ENCODE measurements at places on chromosomes 11 and 22.

DNA sequence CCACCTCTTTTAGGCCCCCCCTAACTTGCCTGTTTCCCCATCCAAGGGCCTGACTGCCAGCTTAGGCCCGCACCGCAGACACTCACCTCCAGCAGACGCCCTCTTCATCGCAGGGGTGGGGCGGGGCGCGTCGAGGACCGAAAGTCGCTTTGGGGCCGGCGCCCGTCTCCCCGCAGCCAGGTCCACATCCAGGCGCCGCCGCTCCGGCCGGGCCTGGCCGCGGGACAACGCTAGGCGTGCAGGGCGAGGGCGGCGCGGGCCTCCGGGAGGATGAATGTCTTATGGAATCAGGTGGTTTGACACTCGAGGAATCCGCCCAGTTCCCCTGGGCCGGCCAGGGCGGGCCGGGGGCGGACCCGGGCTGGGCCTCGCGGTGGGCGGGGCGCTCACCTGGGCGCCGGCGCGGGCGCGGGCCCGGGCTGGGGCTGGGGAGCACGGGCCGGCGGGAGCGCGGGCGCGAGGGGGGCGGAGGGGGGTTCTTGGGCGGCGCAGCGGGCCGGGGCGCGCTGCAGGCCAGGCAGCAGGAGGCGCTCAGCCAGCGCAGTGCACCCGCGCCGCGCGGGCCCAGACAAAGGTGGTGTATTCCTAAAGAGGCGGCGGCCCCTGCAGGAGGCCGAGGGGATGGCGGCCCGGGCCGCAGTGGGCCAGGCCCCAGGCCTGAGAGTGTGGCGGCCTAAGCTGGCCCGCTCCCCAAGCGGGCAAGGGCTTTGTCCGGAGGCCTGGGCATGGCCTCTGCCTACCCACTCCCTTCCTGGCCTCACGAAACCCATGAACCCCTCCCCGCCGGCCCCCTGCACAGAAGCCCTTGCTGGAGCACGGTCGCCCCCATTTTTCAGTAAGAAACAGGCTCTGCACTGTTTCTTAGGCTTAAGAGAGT, 177.6 kb downstream of the IGLL1 start:
- DNase-seq: peak; percentile 82

- DNase-seq: no peak
Measured at GRCh38 chr11:35414311-35414710, 5.0 kb downstream of the SLC1A2 start.

DNA sequence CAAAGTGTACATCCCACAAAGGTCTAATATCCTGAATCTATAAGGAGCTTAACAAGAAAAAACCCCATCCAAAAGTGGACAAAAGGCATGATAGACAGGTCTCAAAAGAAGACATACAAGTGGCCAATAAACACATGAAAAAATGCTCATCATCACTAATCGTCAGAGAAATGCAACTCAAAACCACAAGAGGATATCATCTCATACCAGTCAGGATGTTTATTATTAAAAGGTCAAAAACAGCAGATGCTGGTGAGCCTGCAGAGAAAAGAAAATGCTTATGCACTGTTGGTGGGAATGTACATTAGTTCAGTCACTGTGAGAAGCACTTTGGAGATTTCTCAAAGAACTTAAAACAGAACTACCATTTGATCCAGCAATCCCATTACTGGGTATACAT, 12.7 kb downstream of the LGALS12 start:
- no peak for DNase-seq

- no peak for DNase-seq
Measured at GRCh38 chr11:1776331-1776851, 12.7 kb upstream of the CTSD start.

- no peak for DNase-seq
Measured at GRCh38 chr11:94424662-94425061, 23.4 kb upstream of the GPR83 start.

GRCh38 chr11:134362192-134362901, 30.6 kb downstream of the GLB1L2 start:
- no peak for DNase-seq

GRCh38 chr22:33652615-33653014, 267.7 kb downstream of the LARGE1 start:
- DNase-seq: peak; percentile 12

DNA sequence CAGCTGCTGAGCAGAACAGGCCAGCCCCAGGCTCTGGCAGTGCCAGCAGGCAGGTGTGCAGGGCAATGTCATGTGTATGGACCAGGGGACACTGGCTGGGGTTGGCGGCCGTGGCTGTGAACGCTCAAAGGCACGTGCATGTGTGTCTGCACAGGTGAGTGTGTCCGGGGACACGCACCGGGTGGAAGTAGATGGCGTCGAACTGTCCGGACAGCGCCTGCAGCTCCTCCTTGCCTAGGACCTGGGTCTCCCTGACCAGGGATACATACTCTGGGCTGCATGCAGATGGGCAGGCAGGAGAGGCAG, 863 bp downstream of the HDAC10 start:
- no peak for DNase-seq

DNA sequence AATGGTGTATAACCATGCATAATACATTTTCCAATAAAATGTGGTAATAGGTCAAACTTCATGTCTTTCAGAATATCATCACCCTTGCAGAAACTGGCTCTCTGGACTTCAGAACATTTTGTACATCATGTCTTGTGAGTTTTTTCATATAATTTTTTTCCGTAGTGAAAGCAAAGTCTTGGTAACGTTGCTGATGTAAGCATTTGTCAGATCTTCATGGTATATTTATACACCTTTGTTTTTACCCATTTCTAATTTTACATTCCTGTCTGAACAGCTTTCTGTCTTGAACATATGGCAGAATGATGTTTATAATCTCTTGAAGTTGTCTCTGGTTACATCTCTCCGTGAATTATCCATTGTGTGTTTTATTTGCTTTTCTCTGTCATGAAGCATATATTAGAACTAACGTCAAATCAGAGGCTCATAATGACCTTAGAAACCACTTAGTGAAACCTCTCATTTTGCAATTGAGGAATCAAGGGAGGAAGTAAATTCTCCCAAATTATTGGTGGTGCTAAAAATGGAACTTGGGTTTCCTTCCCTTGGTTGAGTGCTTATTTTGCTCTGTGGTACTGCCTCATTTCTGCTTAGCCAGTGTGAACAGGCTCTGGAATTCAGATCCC, 37.4 kb downstream of the CSRP3 start:
- no peak for DNase-seq

DNA sequence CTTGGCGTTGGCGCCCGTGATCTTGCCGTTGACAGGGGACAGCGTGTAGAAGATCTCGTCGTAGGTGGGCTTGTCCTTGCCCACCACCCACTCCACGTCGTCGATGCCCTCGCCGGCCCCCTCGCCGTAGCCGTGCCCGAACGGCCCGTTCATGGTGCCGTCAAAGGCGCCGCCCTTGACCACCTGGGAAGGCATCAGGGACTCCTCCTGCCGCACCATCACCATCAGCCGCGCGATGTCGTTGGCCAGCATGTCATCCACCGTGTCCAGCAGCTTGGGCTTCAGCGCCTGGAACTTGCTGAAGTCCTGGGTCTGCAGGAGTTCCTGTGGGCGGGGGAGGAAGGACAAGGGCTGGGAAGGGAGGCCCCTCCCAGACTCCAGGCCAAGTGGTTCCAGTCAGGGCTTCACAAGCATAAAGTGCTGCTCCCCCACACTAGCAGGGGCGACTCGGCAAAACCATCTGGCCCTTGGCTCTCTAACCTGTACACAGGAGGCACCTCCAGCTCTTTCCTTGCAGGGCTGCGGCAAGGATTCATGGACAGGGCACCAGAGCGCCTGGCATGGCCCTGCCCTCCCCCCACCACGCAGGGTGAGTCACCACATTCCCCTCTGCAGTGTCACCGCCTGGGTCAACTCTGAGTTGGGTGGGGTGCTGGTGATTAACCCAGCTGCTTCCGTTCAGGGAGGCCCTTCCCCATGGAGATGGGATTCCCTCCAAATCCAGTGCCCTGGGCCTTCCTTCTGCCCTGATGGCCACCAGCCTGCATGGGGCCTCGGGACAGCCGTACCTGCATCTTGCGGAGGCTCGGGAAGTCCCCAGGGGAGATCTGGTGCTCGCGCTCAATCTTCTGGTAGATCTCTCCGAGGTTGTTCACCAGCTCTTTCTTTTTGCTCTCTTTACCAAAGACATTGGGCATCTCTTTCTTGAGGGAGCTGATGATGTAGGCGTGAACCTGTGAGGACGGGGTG, 10.4 kb upstream of the CDC42BPG start:
- peak; percentile 97 for DNase-seq

GRCh38 chr11:125242141-125242775, 77.7 kb downstream of the PKNOX2 start:
- no peak for DNase-seq

- no peak for DNase-seq
Measured at GRCh38 chr11:36214976-36215692, 74.1 kb downstream of the COMMD9 start.

DNA sequence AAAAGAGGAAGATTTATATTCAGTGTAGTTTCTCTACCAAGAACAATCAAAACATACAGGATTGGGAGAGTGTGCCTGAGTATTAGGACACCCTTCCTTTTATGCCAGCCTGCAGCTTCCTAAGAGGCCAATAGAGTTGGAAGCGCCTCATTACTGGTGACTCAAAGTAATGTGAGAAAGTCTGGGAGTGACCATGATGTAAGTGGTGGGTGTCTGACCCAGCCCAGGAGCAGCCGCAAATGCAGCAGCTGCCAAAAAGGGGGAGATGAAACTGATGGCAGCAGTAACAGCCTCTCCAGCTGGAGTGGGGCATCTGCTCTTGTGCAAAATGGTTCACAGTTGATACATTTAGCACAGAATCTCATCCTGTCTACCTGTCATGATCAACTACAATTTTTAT, 62.0 kb downstream of the ZNF280B start:
- DNase-seq: no peak

DNA sequence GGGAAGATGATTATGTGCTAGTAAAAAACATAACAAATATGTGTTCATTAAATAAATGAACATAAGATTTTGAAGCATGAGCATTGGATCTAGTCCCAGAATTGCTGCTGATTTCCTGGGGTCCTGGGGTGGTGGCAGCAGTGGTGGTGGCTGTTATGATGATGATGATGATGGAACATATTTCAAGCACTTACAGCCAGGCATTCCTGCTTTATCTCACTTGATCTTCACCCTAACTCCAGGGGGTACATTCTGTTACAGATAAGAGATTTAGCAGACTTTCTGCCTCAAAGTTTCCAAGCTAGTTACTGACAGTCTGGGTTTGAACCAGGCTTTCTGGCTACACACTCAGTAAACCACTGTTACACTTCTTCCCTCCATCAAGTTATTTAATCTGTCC, 5.2 kb downstream of the TRAPPC4 start:
- DNase-seq: no peak

- DNase-seq: no peak
Measured at GRCh38 chr22:33903012-33903411, 17.3 kb downstream of the LARGE1 start.

DNA sequence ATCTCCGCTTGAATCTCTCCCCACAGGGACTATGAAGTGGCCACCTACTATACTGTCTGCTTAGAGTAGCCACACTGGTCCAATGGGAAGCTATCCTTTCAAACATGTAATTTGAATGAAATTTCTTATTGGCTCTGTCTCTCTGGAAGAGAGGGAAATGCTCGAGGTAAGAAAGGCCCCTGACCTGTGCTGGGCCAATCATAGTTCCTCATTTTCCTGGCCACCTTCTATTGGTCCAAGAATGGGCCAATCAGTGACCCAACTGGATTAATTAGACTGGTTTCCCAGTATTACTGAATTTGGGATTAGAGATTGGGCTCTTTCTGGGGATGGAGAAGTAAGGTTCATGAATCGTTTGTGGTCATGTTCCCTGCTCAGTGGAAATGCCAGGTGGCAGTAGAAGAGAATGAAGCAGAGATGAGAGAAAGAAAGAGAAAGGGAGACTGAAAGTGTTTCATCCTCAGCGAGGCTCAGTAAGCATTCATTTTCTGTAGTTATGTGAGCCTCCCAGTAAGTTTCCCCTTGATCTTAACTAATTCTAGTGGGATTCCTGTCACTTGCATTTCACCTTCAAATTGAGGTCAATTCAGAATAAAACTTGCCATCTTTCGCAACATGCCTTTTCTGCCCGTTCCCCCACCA, 8.4 kb upstream of the MMP20 start:
- no peak for DNase-seq

- DNase-seq: no peak
Measured at GRCh38 chr22:18955696-18956095, 19.6 kb upstream of the PRODH start.

- peak; percentile 44 for DNase-seq
Measured at GRCh38 chr11:96168623-96169022, 174.4 kb downstream of the MAML2 start.

Data from A549 (cell line).